ENCODE measurements at places on chromosomes 4 and X.

GRCh38 chr4:110364911-110365520 lies 110.9 kb upstream of the ENPEP start:
- no peak for DNase-seq

- no peak for DNase-seq
These were observed 113.5 kb downstream of the NAA11 start for GRCh38 chr4:79212311-79212710.

- DNase-seq = no peak
These were observed 292.6 kb downstream of the FBXO8 start for GRCh38 chr4:173990869-173991210.

- no peak for DNase-seq
These were observed 39.9 kb downstream of the ATG4A start for GRCh38 chrX:108131471-108131870.

DNA sequence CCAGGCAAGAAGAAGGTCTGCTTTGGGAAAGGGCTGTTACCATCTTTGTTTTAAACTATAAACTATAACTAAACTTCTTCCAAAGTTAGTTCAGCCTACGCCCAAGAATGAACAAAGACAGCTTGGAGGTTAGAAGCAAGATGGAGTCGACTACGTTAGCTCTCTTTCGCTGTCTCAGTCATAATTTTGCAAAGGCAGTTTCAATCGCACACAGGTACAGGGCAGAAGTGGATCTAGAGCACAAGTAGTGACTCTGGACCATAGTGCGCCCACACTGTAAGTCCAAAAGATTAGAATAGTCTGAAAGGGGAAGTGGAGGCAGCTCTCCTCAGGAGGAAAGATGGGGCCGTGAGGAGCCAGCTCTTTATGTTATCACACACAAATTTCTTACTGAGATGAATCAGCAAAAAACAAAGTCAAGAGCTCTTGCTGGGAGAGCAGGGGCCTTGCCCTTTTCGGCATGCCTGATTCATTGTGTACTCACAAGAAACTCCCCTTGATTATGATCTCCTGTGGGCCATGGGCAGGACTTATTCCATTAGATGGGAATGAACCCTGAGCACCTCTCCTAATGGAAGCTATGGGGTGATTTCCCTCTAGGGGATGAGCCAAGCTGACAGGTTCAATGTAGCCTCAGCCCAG lies 58.6 kb downstream of the FUNDC1 start:
- no peak for DNase-seq

DNA sequence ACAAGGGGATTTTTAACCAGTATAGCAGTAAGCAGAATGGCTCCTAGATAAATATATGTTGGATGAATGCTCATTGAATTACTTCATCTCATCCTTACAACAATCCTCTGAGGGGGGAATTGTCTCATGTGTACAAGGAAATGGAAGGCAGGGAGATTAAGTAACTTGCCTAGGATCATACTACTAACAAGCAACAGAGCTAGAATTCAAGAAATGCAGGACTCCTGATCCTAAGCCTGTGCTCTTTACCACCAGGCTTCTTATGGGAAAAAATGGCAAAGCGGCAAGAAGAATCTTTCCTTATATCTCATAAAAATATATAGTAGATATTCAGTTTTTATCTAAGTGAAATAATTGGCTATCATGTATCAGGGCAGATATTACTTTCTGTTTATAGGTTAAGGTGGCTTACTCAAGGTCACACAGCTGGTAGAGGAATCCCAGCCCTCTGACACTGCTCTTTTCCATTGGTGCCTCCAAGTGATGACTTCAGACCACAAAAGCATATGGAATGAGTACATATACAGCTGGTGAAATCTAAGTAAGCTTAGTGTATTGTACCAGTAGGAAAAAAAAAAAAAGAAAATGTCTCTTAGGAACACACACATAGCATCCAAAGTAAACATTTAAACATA lies 2.1 kb downstream of the ABHD18 start:
- no peak for DNase-seq

- DNase-seq = no peak
These were observed 170.8 kb upstream of the GATB start for GRCh38 chr4:151931563-151931962.

- DNase-seq = no peak
These were observed 18.6 kb downstream of the MEPE start for GRCh38 chr4:87851332-87851731.

- no peak for DNase-seq
These were observed 19.2 kb downstream of the FLNA start for GRCh38 chrX:154355094-154355775.

- DNase-seq = peak; percentile 62
These were observed 40.0 kb downstream of the SEPTIN11 start for GRCh38 chr4:76989391-76990061.

GRCh38 chr4:146095860-146096259 lies 79.7 kb upstream of the LSM6 start:
- no peak for DNase-seq

DNA sequence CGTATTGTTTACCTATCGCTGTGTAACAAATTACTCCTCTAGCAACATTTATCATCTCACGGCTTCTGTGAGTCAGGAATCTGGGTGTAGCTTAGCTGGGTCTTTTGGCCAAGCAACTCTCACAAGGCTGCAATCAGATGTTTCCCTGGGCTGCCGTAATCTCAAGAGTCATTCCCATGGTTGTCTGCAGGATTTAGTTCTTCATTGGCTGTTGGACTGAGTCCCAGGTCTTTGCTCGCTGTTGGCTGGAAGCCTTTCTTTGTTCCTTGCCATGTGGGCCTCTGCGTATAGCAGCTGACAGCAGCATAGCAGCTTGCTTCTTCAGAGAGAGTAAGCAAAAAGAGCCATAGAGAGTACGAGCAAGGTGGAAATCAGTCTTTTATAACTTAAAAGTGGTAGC lies 16.8 kb downstream of the POLR2B start:
- DNase-seq = no peak

DNA sequence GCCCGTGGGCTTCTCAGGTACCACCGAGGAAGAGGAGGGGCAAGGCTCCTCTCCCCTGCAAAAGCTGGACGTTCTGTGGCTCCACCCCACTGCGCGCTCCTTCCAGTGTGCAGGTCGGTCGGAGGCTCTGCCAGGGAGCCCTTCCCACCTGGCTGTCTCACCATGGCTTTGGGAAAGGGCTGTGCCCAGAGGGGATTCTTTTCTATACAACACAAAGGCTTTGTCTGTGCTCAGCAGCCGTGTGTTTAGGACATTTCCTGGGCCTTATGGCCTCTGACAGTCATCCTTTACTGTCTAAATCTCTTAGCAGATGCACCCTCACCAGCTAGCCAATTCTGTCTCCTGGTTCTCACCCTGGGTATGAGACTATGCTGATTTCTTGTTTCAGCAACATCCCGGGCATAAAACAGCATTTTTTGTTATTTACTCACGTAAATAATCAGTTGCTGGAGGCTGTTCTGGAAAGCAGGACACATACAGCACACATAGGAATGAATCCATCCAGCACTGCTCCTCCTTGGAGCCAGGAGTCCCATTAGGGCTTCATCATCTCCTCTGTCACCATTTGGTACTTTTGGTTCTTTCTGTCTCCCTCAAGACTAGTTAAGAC lies 20.4 kb upstream of the ATXN3L start:
- no peak for DNase-seq

DNA sequence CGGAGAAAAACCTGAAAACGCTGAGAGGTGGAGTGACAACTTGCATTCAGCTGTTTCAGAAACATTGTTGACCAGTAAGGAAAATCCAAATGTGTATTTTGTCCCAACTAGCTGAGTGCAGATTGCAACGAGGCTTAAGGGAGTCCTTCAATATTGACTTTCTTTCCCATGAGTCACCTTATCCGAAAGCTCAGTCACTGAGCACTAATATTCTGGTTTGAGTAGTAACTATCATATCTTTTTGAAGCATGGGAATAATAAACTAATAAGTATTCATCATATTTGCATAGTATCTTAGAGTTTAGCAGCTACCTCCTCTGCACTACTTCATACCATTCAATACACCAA lies 604.3 kb downstream of the PACRGL start:
- no peak for DNase-seq

DNA sequence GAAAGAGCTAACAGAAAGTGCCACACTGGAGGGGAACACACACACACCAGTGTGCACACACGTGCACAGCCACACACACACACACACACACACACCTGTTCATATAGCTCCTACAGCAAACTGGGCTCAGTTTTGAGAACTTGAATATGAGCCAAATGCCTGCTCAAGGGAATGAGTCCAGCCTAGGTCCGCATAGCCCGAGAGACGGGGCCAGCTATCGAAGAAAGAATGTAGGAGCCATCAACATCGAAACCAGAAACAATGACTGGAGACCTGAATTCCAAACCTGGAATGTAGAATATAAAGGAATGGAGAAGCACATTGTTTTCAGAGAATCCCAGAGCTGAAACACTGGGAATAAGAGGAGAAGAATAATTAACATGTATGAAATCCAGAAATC lies 37.6 kb upstream of the ERVMER34-1 start:
- DNase-seq = no peak

All from activated CD4-positive, alpha-beta T cell treated with anti-CD3 and anti-CD28 coated beads for 48 hours (primary cell).